ENCODE measurements at places on chromosomes 4 and X. TPM values are rescaled to one million over a fixed set of nuclear protein-coding genes. Genes with fewer than 3 reads are reported as not detected.

DNA sequence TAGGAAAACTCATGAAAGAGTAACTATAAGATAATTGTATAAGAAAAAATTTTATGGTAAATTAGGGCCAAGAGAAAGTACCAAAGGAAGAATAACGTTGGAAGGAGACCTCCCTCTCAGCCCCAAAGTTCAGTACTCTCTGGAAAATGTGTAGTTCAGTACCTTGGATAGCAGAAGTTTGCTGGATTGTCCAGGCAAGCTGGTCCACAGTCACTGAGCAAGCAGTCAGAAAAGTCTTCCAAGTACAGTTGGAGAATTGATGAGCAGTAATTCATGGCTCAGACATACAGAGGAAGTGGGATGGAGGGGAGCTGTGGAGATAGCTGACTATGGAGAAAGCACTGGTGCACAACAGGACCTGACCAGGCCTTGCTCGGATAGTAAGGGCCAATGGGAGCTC lies 598.2 kb upstream of the NDST4 start:
- peak; percentile 41 for DNase-seq

- DNase-seq: no peak
Observed at GRCh38 chr4:8392591-8393190, 47.8 kb downstream of the ACOX3 start.

GRCh38 chr4:74531963-74532794 lies 87.2 kb downstream of the AREG start:
- DNase-seq: peak; percentile 71

DNA sequence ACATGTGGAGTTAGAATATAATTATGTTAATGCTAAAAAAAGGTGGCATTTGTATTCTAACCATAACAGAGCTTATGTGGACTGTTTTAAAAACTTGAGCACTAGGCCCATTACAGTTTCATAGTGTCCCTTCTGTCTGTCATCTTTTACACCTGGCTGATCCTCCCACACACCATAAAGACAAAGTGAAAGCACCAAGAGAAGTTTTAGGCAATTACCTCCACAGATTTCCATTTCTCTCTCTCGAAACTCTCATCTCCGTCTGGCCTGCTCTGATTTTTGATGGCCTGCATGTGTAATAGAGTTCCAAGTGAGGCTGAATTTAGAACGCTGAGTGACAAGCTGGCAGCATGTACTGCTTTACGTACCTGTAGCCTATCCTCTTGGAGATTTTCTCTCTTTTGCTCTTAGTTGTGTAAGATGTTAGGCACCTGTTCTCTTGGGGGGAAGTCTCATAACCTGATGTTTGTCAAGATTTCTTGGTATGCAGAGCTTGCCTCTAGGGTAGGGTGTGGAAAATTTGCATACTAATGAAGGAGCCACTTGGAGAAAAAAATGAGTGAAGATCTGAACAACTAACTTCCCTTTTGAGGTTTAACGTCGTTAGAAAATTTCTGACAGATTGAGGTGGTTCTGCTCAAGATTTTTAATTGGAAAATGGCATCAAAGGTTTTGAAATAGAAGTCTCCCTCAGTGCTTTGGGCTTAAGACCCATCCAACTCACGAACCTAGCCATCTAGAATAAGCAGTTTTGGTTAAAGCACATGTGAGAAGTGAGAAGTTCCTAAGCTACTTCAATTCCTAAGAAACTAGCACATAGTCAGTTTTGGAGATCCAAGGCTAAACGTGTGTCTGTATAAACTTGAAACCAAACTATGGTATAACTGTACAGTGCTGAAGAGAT lies 57.6 kb upstream of the RAP1GDS1 start:
- DNase-seq: no peak

DNA sequence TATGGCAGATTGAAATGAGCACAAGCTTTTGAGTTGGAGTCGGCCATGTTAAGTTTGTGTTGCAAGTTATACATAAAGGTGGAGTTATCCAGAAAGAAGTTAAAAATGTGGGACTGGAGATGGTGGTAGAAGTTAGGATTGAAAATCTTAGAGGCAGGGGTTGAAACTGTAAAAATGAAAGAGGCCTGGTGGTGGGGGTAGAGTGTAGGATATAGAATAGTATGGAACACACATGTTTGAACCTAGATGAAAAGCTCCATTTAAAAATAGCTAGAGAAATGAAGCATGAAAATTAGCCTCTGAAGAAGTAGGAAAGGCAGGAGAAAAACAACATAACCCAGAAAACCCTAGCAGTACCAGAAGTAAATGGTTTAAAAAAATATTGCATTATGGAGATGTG lies 131.8 kb upstream of the ENPEP start:
- no peak for DNase-seq

Gene SMIM10L2A
- 1.9 TPM for total RNA-seq
